T-cell (primary cell): ENCODE measurements at places on chromosomes 4 and X.

GRCh38 chrX:7582191-7582590 is 260.8 kb upstream of the VCX start:
- DNase-seq = no peak

GRCh38 chr4:188624370-188624769 is 485.1 kb downstream of the TRIML1 start:
- no peak for DNase-seq

DNA sequence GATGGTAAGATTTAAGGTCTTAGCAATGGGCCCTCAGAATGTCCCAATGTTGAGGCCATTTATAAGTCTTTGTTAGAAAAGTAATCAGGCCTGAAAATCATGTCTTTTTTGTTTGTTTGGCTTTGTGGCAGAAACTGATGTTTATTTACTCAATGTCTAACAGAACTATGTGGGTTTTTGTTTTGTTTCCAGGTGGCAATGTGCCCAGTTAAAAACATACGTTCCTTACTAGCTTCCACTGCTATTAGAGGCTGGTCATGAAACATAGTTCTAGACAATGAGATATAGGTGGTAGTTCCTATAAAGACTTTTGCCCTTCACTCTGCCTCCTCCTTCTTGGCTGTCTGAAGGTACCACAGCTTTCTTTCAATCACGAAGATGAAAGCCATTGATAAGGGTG is 108.8 kb downstream of the C4orf51 start:
- DNase-seq = no peak

DNA sequence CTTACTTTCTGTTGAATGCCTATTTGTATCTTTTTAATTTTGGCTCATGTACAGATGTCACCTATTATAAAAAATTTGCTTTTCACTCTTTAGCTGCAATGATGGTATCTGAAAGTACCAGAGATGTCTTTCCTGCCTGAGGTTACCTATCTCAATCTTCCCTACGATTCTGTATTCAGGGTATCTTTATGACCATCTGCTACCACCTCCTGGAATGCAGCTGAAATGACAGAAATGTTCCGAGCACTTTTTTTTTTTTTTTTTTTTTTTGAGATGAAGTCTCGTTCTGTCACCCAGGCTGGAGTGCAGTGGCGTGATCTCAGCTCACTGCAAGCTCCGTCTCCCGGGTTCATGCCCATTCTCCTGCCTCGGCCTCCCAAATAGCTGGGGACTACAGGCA is 136.4 kb downstream of the REPS2 start:
- DNase-seq = no peak

- DNase-seq = no peak
These were observed 25.4 kb upstream of the METAP1 start for GRCh38 chr4:98969878-98970785.

DNA sequence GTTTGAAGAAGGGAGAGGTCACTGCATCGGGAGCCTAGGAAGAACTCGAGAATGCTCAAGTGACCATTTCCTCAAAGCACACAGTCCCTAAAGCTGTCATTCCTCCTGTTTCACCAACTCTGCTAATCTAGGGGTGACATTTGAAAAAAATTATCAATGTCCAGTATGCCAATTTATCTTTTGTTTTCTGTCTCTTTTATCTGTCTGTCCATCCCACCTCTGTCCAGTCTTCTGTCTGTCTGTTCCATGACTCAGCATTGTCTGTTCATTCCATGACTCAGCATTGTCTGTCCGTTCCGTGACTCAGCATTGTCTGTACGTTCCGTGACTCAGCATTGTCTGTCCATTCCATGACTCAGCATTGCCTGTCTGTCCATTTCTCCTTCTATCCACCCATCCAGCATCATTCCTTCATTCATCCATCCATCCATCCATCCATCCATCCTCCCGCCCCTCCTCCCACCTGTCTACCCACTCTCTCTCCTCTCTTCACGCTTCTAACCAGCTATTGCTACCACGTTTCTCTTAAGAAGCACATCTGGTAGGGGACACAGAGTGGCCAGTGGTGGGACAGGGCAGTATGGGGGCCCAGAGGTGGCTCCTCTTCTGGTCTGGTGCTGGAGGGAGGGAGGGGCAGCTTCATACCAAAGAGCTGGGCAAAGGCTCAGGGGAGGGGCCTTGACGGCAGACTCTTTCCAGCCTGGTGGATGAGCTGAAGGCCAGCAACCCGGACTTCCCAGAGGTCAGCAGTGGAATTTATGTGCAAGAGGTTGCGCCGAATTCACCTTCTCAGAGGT is 34.1 kb downstream of the HTRA3 start:
- DNase-seq = no peak

- DNase-seq = no peak
These were observed 28.5 kb upstream of the FGF5 start for GRCh38 chr4:80237992-80238391.

DNA sequence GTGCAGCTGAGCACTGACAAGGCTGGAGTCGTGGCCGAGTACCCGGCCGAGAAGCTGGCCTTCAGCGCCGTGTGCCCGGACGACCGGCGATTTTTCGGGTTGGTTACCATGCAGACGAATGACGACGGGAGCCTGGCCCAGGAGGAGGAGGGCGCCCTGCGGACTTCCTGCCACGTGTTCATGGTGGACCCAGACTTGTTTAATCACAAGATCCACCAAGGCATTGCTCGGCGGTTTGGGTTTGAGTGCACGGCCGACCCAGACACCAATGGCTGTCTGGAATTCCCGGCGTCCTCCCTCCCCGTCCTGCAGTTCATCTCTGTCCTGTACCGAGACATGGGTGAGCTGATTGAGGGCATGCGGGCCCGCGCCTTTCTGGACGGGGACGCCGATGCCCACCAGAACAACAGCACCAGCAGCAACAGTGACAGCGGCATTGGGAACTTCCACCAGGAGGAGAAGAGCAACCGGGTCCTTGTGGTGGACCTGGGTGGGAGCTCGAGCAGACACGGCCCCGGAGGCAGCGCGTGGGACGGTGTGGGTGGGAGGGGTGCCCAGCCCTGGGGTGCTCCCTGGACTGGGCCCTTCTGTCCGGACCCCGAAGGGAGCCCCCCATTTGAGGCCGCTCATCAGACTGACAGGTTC is 24.3 kb downstream of the RGS12 start:
- no peak for DNase-seq

DNA sequence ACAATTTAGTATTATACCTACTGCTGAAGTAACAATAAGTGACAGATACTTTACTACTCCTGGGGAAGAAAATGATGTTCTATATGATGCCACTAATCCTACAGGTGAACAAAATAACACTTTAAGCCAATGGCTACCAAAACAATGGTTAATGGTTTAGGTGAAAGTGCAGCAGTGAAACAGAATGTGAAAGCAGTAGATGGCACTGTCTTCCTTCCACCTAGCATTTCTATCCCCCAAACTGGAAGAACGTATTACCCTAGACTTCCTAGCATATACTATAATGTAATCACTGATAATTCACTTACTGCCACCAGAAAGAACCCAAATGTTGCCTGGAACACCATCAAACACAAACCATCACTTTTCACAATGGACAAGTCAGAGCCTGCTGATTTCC is 18.9 kb upstream of the CABS1 start:
- no peak for DNase-seq

- no peak for DNase-seq
These were observed 69.2 kb downstream of the BLTP1 start for GRCh38 chr4:122221322-122221721.

DNA sequence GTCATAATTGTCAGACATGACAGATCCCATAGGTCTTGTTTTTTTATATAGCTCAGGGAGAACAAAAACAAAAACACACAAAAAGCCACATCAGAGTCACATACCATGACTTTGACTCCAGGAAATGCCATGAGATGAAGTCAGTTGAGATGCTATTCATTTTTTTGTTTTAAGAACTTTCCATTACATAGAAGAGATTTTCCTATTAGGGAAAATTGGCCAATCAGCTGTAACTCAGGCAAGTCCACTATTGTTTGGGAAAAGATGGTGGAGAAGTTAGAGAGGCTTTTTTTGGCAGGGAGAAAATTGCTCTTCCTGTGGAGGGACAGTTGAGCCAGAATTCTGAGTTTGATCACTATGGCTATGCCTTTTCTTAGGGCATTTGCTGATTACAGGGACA is 72.6 kb downstream of the SMARCA5 start:
- no peak for DNase-seq

DNA sequence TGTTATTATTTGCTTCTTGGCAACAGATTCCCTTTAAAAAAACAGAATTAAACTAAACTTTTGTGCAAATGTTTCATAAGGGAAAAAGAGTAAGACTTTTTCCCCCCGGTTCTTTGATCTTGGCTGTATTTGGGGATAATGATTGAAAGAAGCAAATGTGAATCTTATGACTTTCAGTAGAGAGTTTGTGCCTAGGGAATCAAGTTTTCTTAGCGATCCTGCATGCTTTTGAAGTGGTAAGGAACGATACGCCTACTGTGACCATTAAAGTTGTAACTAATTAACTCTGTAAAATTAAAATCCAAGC is 9.0 kb downstream of the ATP10D start:
- DNase-seq = no peak

DNA sequence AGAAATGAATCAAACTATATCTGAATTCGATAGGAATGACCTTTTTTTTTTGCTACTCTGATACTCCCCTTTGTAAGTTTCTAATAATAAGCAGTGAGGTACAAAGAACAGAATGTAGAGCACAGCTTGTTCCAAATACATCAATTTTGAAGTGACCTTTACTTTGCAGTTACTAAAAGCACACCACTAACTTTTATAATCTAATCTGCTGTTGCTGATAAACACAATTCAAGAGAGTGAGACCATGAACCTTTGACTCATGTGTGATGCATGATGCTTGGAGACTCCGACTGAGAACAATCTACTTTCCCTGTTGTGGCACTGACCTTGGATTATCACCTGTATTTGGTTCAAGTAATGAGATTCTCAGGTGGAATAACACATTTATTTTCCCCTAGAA is 91.6 kb upstream of the GNPDA2 start:
- DNase-seq = no peak

DNA sequence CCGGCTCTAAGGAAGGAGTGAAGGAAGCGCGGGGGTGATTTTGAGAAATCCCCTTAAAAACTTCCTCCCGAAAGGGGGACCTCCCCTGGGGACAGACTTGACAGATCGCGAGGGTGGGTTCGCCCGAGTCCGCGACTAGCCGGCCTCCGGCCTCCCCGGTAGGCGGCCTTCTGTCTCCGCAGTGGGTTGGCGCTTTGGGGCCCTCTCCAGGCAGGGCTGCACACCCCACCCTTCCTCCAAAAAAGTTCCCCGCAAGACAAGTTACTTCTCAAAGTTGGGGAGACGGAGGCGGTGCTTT is 24.8 kb downstream of the HOPX start:
- DNase-seq = peak; percentile 35

DNA sequence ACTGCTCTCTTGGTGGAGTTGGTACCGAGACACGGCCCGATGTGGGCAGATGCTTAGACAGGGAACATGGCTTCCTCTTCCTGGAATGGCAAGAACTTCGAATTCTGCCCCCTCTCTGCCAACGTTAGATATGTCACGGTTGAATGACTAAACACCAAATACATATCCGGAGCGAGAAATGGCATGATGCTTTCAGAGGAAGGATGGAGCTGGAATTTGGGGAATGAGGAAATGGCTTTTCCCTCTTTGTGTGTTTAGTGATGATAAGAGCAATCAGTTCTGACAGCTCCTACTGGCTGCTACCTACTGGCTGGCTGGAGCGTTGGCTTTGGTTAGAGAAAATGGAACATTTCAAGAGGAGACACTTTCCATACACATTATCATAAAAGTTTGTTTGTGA is 140.0 kb downstream of the DHRSX start:
- DNase-seq = no peak

GRCh38 chr4:124230268-124230667 is 482.3 kb downstream of the ANKRD50 start:
- no peak for DNase-seq

- no peak for DNase-seq
These were observed 89.5 kb downstream of the PTTG2 start for GRCh38 chr4:38049545-38050170.

DNA sequence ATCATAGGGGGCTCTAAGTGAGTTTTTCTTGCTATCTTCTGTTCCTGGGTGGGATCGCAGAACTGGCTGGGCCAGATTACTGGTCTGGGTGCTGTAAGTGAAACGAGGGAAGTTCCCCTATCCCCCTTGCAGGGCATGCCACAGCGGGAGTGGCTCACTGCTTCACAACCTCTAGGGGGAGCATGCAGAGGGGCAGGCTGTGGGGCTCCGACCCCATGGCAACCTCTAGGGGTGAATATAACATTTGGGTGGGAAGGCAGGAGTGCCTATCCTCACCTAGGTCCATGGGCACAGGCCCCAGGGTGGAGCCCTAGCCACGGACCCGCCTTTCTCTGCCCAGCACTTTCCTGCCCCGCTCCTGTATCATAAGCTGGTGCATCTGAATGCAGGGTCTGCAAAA is 1.7 kb upstream of the RRAGB start:
- no peak for DNase-seq

DNA sequence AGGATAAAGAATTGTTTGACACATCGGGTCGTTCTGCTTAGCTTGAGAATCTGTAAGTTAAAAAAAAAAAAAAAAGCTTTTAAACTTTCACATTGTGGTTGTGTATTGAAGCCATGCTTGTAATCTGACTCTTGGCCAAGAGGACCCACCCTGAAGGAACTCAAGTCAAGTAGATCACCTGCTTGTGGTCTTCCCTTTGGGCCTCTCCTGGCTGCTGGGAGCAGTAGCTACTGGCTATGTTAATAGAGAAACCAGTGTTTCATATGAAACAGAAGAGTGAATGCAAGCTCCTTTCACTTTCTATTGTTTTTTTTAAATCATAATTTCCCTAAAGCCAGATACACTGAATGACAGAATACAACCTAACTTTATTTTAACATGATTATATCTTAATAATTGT is 402.4 kb upstream of the NDST4 start:
- no peak for DNase-seq

DNA sequence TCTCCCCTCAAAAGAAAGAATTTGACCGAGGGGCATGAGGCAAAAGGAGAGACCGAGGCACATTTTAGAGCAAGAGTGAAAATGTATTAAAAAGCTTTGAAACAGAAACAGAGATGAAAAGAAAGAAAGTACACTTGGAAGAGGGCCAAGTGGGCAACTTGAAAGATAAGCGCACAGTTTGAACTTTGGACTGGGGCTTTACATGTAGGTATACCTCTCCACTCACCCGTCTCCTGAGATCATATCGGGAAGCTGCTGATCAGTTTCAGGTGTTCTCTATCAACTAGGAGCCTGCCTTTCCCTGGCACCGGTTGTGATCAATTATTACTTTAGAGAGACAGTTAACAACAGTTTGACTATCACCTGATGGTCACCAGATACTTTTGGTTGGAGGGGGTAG is 2666.5 kb downstream of the ARAP2 start:
- DNase-seq = no peak
